ENCODE measurements at places on chromosomes 13 and 19.

DNA sequence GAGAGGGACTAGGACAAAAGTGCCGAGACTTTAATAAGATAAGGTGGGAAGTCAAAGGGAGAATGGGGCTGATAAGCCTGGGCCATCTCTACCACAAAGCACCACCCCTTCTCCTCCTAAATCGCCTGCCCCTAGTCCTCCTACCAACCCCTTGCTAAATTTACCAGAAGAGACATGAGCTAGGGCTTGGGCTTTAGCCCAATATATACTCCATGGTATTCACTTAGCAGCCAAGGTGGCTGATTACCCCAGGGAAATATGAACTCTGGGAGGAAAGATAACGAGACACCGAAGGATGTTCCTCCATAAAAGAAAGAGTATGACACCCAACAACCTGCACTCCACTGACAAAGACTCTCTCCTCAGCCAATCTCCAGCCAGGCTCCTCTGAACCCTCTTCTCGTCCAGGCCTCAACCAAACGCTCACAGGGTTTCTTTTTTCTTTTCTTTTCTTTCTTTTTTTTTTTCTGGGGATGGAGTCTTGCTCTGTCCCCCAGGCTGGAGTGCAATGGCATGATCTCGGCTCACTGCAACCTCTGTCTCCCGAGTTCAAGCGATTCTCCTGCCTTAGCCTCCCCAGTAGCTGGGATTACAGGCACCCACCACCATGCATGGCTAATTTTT is 610.2 kb downstream of the UQCRFS1 start:
- no peak for DNase-seq
- H3K27me3 ChIP-seq: no peaks in the 10 kb centered on the region
- no peaks in the 10 kb centered on the region for H3K36me3 ChIP-seq
- H3K4me3 ChIP-seq: no peak overlapping the region
- H3K27ac ChIP-seq: no peak overlapping the region
- H3K4me1 ChIP-seq: no peaks in the 10 kb centered on the region

DNA sequence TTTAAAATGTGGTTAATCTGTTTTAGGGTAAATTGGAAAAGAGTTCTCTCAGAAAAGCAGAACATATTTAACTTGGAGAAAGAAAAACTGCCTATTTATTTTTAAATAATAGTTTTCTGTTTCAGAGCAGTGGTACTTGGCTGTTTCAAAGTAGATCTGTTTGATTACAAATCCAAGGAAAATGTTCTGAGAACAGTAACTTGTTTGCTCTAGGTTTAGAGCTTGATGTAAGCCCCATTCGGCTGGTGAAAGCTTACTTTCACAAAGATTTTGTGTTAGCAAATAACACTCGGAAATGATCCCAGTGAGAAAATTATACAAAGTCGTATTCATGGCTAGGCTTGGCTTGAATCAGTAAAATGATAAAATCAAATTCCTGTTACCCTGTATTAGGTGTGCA is 395.8 kb upstream of the GPC6 start:
- DNase-seq: no peak
- no peak overlapping the region for H3K4me3 ChIP-seq
- no peaks in the 10 kb centered on the region for H3K36me3 ChIP-seq
- H3K4me1 ChIP-seq: no peaks in the 10 kb centered on the region

GRCh38 chr19:12967907-12968306 is 1.5 kb upstream of the DAND5 start:
- no peaks in the 10 kb centered on the region for H3K36me3 ChIP-seq
- no peak overlapping the region for H3K27ac ChIP-seq
- H3K4me3 ChIP-seq: no peak overlapping the region
- H3K27me3 ChIP-seq: no peaks in the 10 kb centered on the region
- DNase-seq: no peak
- no peaks in the 10 kb centered on the region for H3K4me1 ChIP-seq

GRCh38 chr19:17340302-17340870 is 3.0 kb downstream of the GTPBP3 start:
- no peak for DNase-seq
- no peak overlapping the region for H3K4me3 ChIP-seq
- H3K4me1 ChIP-seq: no peaks in the 10 kb centered on the region
- no peaks in the 10 kb centered on the region for H3K36me3 ChIP-seq
- no peaks in the 10 kb centered on the region for H3K27me3 ChIP-seq

GRCh38 chr19:2813235-2814160 is 6.2 kb upstream of the ZNF554 start:
- H3K27me3 ChIP-seq: no peaks in the 10 kb centered on the region
- DNase-seq: no peak
- H3K4me1 ChIP-seq: no peaks in the 10 kb centered on the region
- no peak overlapping the region for H3K4me3 ChIP-seq
- H3K27ac ChIP-seq: no peak overlapping the region

- DNase-seq: no peak
- no peaks in the 10 kb centered on the region for H3K4me1 ChIP-seq
- H3K27ac ChIP-seq: no peak overlapping the region
- H3K27me3 ChIP-seq: no peaks in the 10 kb centered on the region
- no peaks in the 10 kb centered on the region for H3K36me3 ChIP-seq
Observed at GRCh38 chr19:51430221-51430620, 12.8 kb upstream of the SIGLEC10 start.

DNA sequence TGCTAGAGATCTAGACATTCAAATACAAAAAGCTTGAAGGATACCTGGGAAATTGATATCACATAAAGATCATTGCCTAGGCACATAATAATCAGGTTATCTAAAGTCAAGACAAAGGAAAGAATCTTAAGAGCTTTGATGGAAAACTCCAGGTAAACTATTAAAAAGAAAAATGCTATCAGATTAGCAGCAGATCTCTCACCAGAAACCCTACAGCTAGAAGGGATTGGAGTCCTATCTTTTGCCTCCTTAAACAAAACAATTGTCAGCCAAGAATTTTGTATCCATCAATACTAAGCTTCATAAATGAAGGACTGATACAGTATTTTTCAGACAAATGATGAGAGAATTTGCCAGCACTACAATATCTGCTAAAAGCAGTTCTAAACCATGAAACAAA is 682.4 kb upstream of the ATXN8OS start:
- no peaks in the 10 kb centered on the region for H3K4me1 ChIP-seq
- no peak overlapping the region for H3K4me3 ChIP-seq
- DNase-seq: no peak
- no peaks in the 10 kb centered on the region for H3K27me3 ChIP-seq
- no peaks in the 10 kb centered on the region for H3K36me3 ChIP-seq
- H3K27ac ChIP-seq: no peak overlapping the region

DNA sequence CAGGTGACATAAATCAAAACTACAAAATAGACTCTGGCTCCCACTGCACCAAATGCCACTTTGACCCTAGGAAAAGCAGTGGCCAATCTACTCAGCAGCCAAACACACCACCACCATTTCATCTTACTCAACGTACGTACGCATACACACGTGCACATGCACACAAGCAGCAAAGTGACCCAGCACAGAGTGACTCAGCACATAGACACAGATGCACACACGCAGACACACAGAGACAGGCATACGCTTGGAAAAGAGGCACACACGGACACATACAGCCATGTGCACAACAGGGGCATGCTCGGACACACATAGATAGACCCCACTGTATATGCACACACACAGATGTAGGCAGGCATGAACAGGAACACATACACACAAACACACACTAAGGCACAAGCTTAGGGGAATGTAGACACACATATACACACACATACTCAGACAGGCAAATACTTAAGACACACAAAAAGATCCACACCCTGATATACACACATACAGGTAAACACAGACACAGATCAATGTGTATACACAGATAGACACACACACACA is 37.3 kb downstream of the PEPD start:
- H3K4me1 ChIP-seq: no peaks in the 10 kb centered on the region
- no peak overlapping the region for H3K27ac ChIP-seq
- H3K36me3 ChIP-seq: no peaks in the 10 kb centered on the region

Measured in pancreas (tissue), 10 donors.